ENCODE measurements at places on chromosomes 3 and 15.

DNA sequence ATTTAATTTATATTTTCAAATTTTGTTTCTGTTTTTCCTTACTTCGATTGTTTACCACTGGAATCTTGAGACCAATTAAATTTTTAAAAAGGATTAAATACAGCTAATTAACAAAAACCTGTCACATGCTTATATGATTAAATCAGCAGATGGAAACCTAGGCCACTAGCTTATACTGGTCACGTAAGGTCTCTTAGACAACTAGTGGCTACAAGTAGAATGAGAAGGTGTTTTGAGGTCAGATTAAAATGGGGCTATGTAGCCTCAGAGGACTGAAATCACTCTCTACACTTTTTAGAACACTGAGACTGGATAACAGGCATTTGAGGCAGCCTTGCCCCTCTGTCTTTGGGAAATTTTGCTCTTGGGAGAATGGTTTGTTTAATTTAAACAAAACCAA is 246.5 kb upstream of the ONECUT1 start:
- DNase-seq = no peak

GRCh38 chr3:101414121-101414520 is 93.7 kb upstream of the IMPG2 start:
- no peak for DNase-seq

GRCh38 chr3:43477600-43477999 is 144.2 kb downstream of the ANO10 start:
- no peak for DNase-seq

GRCh38 chr15:95574053-95574452 is 756.4 kb upstream of the NR2F2 start:
- DNase-seq = no peak

DNA sequence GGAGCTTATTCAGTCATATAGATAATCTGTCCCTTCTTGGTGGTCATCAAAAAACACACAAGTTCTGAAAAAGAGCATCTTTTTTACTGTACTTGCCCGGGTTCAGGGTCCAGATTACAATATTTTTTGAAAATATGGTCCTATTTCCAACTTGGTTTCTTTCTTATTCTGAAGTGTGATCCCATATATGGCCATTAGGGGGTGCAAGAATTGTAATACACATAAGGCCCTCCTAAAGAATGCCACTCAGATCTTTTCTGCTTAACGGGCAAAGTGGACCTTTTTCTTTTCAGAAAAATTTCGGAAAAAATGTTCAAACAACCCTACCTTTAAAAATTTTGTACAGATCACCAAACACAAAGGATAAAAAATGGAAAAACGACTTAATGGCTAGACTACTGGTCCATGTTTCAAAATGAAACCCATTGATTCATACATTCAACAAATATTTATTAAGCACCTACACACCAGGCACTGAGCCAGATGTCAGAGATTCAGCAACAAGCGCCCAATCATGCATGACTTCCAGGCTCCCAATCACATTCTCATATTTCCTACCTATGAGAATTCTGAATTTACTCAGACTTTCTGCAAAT is 102.0 kb upstream of the MYRIP start:
- peak; percentile 5 for DNase-seq

DNA sequence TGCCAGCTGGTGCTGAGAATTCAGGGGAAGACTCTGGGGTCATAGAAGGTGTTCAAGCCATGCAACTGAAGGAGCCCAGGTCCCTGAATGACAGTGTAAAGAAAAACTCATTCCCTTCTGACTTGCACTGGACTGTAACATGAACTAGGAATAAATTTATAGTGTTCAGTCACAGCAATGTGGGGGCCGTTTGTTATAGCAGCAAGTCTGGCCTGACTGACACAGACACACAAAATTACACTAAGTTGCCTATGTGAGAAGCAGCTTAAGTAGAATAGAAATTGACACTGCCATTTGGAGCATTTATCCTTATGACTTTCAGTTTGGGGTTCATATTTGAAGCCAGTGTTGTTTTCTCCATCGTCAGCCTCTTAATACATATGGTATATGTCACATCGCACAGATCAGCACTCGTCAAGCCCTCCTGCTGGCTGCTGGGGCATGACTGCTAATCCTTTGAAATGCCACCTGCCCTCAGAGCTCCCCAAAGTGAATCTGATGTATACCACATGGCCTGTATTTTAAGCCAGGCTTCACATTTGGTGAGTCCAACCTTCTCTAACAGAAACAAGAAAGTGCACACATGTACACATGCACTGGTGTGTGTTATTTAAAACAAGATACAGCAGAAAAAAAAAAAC is 17.1 kb upstream of the HEG1 start:
- no peak for DNase-seq

DNA sequence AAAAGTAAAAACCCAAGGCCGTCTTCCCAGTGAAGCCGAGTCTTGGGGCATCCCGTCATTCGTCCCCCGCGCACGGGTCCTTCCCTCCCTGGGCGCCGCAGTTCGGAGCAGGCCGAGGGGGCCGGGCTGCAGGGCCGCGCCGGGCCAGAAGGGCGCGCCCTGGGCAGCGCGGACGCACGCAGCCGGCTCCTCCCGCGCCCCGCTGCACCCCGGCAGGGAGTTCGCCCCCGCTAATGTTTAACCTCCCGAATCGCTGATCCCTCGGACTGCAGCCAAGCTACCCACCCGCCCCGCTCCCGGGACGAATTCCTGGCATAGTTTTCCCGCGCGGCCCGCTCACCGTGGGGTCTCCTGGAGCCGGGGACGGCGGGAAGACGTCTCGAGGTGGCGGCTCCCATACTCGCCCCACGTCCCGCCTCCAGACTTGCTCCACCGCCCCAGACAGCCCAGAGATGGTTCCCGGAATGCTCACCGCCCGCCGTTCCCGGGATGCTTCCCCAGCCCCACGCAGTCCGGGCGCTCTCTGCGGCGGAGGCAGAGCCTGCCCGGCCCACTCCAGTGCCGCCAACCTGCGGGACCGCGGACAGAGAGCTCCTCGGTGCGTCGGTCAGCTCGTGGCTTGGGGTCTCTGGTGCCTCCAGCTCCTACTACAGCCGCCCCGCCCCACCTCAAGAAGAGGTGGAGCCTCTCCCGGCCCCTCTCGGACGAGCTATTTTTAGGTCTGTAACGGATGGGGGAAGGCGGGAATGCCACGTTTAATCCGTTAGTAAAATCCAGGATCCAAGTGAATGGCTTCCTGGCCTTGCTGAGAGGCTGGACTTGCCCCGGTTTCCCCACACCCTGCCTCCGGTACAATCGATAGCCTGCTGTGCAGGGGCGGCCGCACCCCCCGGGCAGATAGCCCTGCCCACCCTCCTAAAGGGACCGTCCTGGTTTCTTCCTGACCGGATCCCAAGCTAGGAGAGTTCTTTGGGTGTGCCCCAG is at the start of gene DZIP1L:
DZIP1L (minus strand) TSS at position 621 of the 984 bp plus-strand sequence. CDS start 11,637 bp downstream, outside the sequence.
- no peak for DNase-seq

DNA sequence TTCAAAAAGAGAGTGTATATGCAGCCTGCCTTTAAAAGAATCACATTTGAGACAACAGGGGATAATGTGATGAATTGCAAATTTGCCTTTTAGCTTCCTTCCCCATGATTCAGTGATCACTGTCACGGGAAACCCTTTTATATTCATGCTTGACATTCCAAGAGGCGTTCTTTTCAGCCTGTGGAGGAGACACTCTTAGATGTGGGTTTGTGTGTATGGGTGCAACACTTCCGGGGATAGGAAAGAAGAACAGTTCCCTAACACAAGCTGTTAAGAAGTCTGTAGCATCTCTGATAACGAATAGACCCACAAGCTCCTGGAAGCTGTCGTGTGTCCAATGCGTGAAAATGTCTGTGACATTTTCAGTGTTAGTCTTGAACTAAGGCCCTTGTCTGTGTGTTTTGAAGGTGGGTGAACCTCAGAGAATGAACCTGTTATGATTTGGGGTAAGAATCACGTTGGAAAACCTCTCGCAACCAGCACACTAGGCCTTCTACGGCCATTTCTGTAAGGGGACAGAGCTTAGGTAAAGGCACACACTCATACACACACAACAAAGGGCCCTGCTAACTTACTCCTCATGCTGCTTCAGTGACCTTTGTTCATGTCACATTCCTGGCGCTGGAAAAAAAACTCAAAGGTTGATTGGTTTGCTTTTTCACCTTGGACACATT is 229.2 kb upstream of the ST8SIA2 start:
- DNase-seq = no peak

DNA sequence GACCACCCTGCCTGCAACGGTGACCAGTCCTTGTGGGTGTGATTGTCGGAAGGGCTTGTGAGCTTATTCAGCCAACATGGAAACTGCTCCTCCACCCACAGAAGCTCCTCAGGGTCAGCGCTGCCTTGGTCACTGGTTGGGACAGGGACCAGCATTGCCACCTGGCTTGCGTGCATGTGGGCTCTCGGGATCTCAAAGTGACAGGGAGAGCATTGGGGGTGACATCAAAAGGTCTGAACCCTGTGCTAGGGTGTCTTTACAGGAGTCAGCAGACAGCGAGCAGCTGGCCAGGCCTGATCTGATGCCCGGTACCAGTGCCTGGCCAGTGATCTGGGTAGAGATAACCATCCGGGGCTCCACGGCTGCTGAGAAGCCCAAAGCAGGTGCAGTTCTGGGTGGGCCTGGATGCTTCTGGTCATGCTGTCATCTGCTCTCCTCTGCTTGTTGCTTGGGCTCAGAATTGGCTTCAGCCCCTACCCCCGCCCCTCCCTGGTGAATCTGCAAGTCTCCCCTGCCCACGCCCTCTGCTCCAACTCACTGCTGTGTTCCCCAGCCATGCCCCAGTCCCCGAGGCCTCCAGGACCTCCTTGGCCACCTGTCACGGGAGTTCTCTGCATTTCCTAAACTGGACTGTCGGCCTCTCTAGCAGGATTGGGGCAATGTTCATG is 134.8 kb downstream of the NSMCE3 start:
- DNase-seq = no peak

DNA sequence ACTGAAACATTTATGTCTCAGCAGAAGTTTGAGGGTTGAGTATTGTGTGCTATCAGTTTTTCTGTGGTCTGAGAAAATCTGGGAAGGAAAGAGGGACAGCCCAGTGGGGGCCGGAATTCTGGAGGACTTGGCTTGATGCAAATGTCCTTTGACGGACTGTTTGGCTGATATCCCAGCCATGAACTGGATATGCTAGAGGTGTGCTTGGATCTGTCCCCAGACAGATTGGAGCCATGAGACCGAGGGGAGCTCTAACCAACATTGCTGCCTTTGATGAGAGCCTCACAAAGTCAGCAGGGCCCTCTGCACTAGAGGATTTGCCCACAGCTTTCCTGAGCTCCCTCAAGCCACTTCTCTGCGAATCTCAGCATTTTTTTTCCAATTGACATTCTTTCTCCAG is 405.6 kb downstream of the NTRK3 start:
- no peak for DNase-seq

DNA sequence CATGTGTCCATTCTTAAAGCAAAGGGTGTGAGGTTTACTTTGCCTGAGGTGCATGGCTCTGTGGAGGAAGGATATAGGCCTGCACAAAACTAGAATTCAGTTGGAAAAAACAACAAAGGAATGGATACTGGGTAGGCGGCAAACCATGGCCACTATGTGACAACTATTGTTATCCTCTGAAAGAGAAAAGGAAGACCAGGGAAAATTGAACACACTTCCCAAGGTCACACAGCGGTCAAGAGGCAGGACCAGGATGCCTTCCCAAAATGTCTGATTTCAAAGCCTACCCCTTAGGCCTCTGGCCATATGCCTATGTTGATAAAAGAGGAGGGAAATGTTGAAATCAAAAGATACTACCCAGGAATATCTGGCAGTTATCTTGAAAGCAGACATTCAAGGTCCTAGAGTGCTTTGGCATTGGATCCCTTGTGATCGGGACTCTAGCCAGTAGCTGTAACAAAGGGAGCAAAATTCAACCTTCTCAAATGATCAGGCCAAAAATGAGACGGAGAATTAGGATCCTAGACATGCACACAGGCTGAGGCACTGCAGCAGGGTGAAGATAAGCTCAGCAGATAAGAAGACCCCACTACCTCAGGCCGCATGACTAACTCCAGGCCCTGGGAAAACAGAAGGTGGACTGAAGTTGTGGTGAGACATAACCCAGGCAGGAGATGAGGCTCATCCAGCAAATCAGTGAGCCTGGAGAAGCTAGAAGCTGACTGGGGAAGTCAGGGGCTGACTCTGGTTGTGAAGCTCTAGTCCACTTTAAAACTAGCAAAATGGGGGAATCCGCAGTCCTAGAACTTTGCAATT is 292.2 kb downstream of the NEK10 start:
- DNase-seq = no peak

DNA sequence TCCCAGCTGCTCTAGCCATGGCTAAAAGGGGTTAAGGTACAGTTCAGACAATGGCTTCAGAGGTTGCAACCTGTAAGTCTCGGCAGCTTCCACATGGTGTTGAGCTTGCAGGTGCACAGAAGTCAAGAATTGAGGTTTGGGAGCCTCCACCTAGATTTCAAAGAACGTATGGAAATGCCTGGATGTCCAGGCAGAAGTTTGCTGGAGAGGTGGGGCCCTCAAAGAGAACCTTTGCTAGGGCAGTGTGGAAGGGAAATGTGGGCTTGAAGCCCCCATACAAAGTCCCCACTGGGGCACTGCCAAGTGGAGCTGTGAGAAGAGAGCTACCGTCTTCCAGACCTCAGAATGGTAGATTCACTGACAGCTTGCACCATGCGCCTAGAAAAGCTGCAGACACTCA is 73.7 kb downstream of the STT3B start:
- DNase-seq = no peak

- no peak for DNase-seq
Observed at GRCh38 chr3:168121184-168122017, 25.7 kb upstream of the GOLIM4 start.

- DNase-seq = no peak
Observed at GRCh38 chr15:57685306-57686095, 21.0 kb upstream of the POLR2M start.

DNA sequence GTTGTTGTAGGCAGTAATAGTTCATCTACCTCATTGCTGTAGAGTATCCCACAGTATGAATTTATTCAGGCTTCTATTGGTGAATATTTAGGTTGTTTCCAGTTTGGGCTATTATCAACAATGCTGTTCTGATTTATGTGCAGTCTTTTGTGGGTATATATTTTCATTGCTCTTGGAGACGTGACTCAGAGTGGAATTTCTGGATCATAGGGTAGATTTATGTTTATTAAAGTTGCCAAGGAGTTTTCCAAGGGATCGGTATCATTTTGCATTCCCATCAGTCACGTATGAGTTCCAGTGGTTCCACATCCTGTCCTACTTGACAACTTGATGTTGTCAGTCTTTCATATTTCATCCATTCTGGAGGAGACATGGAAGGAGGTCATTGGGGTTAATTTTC is 8.4 kb upstream of the HRH1 start:
- no peak for DNase-seq

DNA sequence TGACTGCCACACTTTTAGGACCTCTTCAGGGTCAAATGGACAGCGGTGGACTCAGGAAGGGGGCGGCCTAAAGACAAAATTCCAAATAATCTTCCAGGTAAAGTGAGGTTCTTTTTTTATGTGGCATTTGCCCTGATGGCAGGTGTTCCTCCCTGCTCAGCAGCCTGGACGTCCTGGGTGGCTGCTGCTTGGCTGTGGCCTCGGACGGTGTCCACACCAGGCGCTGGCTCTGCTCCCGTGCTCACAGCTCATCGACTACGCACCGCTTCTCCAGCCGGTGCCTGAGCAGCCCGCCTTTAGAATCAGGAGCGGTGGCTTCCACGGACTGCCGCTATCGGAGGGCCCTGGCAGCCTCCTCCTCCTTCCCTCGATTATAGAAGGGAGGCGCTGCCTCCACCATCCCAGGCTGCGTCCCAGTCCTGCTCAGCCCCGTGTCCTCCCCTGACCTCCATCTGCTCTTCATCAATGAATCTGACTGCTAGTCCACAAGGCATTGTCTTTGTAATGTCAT is 41.9 kb downstream of the PCSK6 start:
- no peak for DNase-seq
